ENCODE measurements at places on chromosomes 1 and 21.

GRCh38 chr1:83901547-83902155, 97.3 kb downstream of the TTLL7 start:
- DNase-seq, result no peak

DNA sequence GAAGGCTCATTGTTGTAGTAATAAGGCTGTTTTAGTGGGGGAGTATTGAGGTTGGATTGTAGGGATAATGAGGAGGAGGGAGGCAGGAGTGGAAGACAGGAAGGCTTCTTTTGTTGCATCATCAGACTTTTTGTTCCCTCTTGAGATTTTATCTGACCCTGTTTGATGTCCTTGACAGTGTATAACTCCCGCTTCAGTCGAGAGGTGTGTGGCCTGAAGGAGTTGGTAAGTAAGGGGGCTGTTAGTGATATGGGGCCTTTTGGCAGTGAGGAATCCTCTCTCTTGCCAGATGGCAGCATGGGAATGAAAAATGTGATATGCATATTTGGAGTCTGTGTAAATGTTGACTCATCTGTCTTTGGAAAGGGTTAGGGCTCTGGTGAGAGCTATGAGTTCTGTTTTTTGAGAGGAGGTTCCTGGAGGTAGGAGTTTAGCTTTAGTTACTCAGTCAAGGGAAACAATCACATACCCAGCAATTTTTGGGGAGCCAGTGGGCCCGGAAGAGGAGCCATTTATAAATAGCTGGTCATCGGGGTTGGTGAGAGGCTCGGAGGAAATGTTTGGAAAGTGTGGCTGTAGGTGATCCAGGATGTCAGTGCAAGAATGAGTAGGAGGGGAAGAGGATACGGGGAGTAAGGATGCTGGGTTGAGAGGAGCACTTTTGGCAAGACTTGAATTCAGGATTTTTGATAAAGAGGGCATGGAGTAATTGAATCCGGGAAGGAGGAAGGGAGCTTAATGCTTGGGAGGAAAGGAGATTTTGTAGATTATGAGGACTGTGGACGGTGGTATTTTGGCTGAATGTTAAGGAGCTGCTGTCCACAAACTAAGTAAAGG, 136.7 kb upstream of the ETV3 start:
- DNase-seq, result no peak

DNA sequence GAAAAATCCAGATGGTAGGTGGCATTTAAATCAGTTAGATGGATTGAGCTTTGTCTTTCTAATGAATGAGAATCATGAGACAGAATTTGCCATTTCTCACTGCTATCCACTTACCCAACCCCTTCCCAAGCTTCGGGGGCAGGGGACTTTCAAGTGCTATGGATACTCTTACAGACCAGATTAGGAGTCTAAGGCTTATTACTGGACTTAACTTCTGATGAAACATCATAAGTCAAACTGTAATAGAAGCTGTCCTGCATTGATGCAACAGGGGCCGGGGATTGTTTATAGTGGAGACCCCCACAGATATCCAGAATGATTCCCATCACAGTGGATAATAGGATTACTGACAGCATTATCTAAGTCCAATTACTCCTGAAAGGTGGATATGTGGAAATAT, 267.0 kb downstream of the NUF2 start:
- no peak for DNase-seq

GRCh38 chr1:156359973-156360372, 9.0 kb upstream of the RHBG start:
- DNase-seq, result no peak

DNA sequence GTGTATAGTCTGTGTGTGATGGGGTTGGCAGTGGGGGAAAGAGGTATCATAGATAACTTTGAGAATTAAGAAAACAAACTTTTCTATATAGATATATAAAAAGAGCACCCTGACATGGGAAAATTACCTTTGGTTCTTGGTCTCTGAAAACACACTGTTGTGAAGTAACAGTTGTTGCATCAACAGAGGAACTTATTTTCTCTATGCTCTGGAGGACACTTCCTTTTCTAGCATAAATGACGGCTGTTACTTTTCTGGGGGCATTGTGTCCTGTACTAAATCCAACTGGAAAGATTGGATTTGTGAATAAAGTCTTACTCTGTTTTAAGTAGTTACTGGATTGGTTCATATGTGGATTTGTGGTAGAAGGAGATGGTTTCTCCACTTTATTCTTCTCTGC, 12.6 kb downstream of the LRIF1 start:
- no peak for DNase-seq

DNA sequence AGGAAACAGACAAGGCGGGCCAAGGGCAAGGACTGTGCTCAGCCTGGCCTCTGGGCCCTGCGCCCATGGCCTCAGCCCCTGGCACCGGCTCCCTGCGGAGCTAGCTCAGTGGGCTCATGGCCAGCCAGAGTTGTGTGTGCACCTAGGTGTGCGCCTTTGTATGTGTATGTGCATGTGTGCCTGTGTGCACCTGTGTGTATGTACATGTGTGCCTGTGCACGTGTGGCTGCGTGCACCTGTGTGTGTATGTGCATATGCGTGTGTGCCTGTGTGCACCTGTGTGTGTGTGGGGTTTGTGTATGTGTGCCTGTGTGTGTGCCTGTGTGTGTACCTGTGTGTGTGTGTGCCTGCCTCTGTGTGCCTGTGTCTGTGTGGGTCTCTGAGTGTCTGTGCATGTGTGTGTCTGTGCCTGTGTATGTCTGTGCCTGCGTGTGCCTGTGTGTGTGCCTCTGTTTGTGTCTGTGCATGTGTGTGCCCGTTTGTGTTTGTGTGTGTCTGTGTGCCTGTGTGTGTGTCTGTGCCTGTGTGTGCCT, 7.4 kb downstream of the GPR137B start:
- DNase-seq, result no peak

- DNase-seq, result no peak
Observed at GRCh38 chr1:39852214-39852791, 31.0 kb downstream of the TRIT1 start.

GRCh38 chr21:17455028-17455353, 57.9 kb upstream of the CXADR start:
- DNase-seq, result no peak

DNA sequence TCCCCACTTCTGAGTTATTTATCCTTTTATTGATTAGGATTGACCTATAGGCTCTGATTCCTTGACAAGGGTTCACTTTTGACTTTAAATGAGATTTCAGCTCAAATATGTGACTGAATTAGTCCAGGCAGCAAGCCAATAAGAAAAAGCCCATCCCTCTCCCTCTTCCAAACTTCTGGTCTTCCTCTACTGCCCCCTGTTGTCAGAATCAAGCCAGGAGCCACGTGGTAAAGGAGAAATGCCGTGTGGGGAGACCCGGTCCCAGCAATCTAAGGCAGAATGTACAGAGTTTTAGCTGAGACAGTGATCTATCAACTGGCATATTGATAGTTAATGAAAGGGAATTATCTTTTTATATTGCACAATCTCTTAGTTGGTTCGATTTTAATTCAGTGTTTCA, 5.2 kb downstream of the ADAMTS5 start:
- no peak for DNase-seq

GRCh38 chr1:65108025-65108642, 39.9 kb upstream of the AK4 start:
- no peak for DNase-seq

DNA sequence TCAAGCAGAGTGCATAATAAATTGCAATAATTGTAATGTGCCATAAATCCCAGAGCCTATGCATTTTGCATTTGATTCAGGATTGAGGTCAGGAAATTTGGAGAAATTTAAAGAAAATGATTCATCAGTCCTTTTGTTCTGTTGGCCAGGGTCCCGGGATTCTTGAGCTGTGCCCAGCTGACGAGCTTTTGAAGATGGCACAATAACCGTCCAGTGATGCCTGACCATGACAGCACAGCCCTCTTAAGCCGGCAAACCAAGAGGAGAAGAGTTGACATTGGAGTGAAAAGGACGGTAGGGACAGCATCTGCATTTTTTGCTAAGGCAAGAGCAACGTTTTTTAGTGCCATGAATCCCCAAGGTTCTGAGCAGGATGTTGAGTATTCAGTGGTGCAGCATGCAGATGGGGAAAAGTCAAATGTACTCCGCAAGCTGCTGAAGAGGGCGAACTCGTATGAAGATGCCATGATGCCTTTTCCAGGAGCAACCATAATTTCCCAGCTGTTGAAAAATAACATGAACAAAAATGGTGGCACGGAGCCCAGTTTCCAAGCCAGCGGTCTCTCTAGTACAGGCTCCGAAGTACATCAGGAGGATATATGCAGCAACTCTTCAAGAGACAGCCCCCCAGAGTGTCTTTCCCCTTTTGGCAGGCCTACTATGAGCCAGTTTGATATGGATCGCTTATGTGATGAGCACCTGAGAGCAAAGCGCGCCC, 8.7 kb downstream of the PROX1 start:
- DNase-seq, result no peak

DNA sequence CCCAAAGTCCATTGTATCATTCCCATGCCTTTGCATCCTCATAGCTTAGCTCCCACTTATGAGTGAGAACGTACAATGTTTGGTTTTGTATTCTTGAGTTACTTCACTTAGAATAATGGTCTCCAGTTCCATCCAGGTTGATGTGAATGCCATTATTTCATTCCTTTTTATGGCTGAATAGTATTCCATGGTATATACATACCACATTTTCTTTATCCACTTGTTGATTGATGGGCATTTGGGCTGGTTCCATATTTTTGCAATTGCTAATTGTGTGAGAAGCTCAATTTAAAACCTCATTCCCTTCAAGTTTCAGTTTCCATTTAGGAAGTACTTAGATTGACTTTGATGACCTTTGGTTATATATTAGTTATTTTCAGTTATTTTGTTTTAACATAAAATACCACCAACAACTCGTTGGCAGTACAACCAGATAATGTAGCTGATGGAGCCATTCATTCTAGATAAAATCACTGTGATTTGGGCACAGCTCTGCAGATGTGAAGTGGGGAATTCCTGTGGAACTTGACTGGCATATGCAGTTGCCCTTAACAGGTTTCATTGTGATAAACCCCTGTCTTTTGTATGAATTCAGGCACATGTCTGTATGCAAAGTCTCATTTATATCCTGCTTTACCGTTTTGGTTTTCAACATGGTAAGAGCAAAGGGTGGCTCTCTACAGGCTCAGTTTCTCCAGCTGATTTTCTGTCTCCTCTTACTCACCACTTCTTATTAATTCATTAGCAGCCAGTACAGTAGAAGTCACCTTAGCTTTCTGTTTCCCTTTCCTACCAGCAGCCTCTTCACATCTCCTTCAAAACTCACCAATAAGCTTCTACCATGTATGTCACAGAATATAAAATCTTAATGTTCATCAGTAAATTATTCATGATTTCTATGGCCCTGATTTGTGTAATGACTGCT, 170.9 kb downstream of the C1orf21 start:
- DNase-seq, result no peak

GRCh38 chr1:14880456-14881316, 272.9 kb upstream of the TMEM51 start:
- no peak for DNase-seq

- DNase-seq, result no peak
Observed at GRCh38 chr1:85502171-85502570, 37.2 kb upstream of the DDAH1 start.

- DNase-seq, result no peak
Observed at GRCh38 chr1:228381356-228381755, 25.3 kb downstream of the TRIM11 start.

DNA sequence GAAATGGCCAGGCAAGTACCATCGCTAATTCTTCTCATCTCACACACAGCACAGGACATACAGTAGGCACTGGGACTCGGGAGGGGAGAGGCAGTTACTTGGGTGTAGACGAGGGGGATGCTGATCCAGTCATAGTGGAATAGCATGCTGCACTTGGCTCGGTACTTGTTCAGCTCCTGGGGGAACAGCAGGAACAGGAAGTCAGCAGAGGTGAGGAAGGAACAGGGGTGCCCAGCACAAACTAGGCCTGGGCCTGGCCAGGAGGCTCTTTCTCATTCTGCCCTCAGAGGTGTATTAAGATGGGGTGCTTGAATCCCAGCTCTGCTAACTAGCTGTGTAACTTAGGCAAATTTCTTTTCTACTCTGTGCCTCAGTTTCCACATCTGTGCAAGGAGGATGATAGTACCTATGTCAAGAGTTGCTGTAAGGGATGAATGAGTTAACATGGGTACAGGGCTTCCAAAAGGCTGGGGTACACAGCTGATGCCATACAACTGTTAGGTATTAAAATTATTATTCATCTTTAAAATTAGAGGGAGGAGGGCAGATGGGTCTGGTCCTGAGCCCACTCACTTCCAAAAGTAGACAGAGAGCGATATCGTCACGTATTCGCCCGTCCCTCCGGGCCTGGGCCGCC, 2.4 kb downstream of the BEST4 start:
- no peak for DNase-seq

DNA sequence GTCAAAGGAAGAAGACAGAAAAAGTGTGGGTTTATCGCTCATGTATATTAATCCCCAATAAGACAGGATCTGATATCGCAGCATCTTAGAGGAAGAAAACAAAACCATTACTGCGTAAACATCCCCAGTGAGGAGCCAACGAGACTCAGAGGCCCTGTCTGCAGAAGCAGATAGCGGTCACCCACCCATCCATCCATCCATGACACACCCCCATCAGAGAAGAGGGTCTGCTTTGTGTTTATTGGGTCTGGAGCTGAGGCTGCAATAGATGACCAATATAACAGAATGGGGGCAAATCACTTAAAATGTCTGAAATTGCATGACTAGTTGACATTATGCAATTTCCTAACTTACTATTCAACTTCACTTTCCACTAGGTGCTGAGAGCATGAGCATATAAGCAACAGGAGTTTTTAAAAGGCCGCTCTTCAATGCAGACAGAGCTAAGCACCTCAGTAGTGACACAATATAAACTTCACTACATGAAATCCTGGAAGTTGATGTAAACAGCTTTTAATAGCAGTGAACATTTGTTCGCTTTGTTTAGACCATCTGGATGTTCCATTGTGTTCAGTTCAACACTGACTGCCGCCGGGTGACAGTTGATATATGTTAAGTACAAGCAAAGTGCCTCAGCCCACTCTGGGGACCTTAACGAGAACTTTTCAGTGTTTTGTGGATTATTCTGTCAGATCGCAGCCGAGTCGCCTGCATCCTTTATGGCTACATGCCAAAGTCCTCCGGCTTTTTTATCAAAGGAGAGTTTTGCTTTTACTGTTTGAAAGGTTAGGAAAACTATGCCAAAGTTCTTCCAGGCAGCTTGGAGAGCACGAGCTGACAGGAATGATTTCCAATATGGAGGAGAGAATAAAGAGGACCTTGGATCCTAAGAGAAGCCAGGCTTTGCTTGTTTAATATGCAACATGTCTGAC, 167.5 kb downstream of the ZNF281 start:
- DNase-seq, result no peak

DNA sequence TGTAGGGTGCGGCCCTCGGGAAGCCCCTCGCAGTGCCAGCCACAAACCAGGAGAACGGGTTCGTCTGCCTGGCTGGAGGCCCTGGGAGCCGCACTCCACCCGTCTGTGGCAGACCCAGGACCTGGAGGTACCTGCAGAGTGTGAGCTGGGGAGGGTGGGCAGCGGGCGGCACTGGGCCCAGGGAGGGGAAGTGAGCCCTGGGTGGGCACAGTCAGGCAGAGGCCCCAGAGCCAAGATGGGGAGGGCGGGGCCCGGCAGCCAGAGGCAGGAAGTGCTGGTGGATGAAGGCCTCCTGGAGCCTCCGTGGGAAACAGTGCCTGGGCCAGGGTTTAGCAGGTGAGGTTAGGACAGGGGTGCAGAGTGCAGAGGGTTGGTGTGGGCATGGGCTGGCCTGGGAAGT, 4.0 kb upstream of the PEX10 start:
- DNase-seq, result peak; percentile 24

GRCh38 chr1:47224676-47225399, 7.2 kb downstream of the TAL1 start:
- DNase-seq, result no peak

GRCh38 chr1:118995312-118996016, 7.3 kb upstream of the TBX15 start:
- no peak for DNase-seq

- no peak for DNase-seq
Observed at GRCh38 chr1:100565533-100565932, 27.6 kb downstream of the GPR88 start.

All from stimulated activated CD4-positive, alpha-beta T cell treated with anti-CD3 and anti-CD28 coated beads, Interleukin-1b, Interleukin-23, amount 100 ng/mL, for 4 hours (primary cell).